Activated T-cell treated with anti-CD3 and anti-CD28 coated beads for 24 hours (primary cell): ENCODE measurements at places on chromosomes 11 and 22.

DNA sequence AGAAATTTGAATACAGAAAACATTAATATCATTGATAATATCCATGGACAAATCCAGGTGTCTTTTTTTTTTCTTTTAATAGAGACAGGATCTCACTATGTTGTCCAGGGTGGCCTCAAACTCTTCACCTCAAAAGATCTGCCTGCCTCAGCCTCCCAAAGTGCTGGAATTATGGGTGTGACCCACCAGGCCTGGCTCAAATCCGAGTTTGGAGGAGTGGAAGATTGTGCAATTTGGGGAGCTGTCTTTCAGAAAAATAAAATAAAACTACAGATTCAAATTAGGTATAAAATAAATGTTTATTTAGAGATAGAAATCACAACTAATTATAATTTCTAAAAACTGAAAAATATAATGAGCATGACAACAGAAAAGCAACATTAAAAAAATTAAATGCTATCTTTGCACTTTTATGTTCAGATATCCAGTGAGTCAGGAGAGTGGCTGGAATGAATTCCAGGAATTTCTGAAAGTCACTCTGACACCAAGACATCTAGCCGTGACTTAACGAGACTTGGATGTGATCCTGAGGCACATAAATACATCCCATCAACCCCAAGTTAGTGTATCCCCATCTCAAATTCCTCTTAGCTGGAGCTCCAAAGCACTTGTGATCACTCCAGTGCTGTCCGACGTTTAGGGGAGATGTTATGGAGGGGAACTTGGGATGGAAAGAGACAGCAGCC is 128.6 kb upstream of the THY1 start:
- DNase-seq, result no peak

DNA sequence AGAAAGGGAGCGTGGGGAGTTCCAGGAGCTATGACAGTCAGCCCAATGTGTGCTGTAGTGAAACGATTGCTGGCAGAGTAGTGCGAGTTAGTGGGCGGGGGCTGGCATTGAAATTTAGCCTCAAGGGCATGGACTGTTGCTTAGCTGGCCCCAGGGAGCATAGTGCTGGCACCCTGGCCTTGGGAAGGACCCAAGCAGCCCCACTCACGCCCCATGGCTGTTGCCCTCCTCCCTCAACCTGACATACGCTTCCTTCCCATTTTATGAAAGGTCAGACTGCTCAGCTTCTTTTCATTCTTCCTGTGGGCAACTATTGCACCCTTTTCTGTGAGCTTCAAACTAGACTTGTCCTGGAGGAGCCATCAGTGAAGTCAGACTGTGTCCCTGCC is 52.0 kb upstream of the SUSD2 start:
- no peak for DNase-seq

GRCh38 chr11:118612378-118612777 is 5.0 kb downstream of the PHLDB1 start:
- DNase-seq, result no peak

DNA sequence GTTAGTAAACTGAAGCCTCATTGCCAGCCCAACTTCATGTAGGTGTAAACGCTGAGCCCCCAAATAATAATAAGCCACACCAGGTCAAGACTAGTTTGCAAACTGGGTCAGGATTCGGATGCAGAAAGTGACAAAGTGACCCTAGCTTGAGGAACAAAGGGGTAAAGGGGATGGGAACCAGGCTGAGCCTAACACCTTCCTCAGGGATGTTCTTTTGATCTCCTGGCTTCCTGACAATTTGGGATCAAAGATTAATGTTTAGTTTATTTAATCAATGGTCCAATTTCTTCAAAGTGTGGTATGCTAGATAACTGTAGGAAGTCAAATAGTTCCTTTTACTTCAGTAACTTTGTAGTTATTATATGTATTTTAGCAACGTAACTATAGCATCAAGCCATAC is 9.9 kb downstream of the GLYATL1 start:
- DNase-seq, result no peak

GRCh38 chr22:20729194-20729593 is 44.7 kb upstream of the SERPIND1 start:
- DNase-seq, result no peak

GRCh38 chr11:1953489-1954266 is 6.5 kb downstream of the MRPL23 start:
- DNase-seq, result no peak

- no peak for DNase-seq
Measured at GRCh38 chr11:64344787-64345186, 4.8 kb downstream of the CCDC88B start.

GRCh38 chr11:64933935-64934681 is 1.6 kb downstream of the GPHA2 start:
- no peak for DNase-seq

GRCh38 chr11:87397011-87397865 is 359.5 kb downstream of the TMEM135 start:
- no peak for DNase-seq

- DNase-seq, result no peak
Measured at GRCh38 chr22:42500836-42501179, 18.8 kb downstream of the RRP7A start.

DNA sequence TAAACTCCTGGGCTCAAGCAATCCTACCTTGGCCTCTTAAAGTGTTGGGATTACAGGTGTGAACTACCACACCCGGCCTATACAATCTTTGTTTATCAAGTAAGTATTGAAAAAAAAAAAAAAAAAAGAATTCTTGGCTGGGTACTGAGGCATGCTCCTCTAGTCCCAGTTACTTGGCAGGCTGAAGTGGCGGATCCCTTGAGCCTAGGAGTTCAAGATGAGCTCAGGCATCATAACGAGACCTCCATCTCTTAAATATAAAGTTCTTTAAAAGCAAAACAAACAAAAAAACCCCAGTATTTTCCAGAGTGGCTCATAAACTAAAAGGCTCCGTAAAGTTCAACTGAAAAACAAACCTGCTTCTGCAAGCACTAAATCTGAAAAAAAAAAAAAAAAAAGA is 50.3 kb upstream of the GAB2 start:
- DNase-seq, result no peak

DNA sequence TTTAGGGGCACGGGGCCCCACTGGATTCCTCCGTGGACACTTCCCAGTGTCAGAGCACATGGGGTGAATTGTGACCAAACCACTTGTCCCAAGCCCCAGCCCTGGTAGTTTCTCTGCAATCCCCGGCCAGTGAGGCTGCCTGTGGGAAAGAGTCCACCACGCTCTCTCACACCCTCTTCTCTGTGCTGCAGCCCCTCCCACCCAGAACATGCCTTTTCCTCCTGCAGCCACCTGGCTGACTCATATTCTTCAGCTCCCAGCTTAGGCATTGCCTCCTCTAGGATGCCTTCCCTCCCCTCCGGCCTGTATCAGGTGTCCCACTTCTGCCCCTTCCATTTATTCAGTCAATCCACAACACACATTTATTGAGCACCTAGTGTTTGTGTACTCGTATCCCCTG is 5.4 kb upstream of the RPS6KB2 start:
- no peak for DNase-seq

- DNase-seq, result no peak
Measured at GRCh38 chr11:134784046-134784445, 372.0 kb upstream of the B3GAT1 start.

DNA sequence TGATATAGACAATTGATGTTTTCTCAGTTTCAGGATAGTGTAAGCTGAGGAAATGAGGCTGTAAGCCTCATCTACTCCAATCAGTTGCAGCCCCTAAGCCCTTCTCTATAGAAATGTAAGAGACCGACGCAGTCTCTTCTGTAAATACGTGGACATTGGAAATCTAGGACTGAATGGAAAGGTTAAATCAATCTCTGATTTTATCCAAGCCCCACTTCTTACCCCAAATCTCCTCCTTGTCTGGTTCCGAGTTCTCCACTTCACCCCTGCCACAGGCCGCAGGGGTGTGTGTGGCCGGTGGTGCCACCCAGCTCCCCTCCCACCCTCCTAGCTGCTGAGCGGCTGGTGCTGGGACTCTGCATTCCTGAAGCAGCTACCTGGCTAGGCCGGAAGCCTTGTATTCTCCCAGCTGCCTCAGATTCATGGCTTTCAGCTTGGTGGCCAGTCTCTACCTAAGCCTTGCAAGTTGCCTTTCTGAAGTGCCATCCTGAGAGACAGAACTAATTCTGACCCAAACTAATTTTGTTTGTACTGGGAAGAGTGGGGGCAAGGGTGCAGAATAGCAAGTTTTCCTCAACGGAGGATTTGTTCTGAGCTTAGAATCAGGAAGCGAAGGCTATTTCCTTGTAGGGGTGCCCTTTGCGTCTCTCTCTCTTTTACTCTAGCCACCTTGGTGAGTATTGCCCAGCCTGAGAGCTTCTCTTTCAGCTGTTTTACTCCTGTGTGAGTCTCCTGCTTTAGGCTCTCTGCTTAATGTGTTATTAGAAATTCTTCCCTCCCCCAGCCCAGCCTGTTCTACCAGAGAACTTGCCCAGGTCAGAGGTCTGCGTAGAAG is 749 bp downstream of the VWA5A start:
- DNase-seq, result no peak

GRCh38 chr11:113173126-113173525 is 141.3 kb upstream of the TTC12 start:
- no peak for DNase-seq

DNA sequence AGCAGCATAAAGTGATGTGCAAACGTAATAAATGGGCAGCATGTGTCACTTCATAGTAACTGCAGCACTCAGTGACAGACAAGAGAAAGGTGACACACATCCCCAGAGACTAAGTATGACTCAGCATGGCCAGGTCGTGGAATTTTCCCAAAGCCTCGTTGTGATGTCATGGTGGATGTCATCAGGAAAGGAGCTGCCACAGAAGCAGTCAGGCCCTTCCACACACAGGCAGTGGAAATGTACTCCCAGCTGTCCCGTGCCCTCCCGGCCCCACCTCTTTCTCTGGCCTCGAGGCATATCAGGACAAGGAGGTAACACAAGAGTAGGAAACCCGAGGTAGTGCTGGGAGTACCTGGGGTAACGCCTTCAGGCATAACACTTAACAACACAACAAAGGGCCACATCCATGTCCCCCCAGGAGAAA is 8.1 kb downstream of the PC start:
- peak; percentile 23 for DNase-seq

- no peak for DNase-seq
Measured at GRCh38 chr11:132784441-132784840, 747.9 kb downstream of the OPCML start.

GRCh38 chr22:48858121-48858520 is 969.6 kb downstream of the BRD1 start:
- DNase-seq, result no peak

- no peak for DNase-seq
Measured at GRCh38 chr22:27641049-27641795, 160.3 kb downstream of the MN1 start.

- DNase-seq, result no peak
Measured at GRCh38 chr22:31474743-31475142, 14.9 kb downstream of the EIF4ENIF1 start.

GRCh38 chr22:50339945-50340879 is 2.9 kb upstream of the PPP6R2 start:
- DNase-seq, result no peak

GRCh38 chr11:70205766-70206165 is 2.7 kb downstream of the FADD start:
- DNase-seq, result no peak

DNA sequence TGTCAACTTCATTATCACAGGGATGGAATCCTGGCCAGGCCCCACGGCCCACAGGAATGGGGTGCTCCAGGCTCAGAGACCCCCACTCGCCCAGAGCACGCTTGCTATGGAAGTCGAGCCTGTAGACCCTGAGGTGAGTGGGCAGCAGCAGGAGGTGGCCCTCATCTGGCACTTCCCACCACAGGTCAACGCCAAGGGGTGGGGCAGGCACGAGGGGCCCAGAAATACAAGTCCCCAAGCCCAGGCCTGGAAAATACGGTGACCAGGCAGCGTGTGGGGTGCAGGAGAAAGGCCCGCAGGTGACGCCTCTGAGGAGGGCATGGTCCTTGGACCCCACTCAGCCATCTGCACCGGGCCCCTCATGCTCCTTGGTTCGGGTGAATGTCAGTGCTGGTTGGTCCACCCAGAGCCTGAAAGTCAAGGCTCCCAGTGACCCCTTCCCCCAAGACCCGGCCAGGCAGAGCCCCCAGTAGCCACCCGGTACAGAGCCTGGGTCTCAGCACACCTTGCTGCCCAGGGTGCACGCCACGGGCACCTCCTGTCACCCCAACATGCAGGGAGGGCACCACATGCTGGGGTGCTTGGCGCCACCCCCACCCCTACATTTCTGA is 2.4 kb downstream of the MOB2 start:
- DNase-seq, result no peak

GRCh38 chr11:122319691-122320620 is 203.9 kb upstream of the BLID start:
- DNase-seq, result no peak

DNA sequence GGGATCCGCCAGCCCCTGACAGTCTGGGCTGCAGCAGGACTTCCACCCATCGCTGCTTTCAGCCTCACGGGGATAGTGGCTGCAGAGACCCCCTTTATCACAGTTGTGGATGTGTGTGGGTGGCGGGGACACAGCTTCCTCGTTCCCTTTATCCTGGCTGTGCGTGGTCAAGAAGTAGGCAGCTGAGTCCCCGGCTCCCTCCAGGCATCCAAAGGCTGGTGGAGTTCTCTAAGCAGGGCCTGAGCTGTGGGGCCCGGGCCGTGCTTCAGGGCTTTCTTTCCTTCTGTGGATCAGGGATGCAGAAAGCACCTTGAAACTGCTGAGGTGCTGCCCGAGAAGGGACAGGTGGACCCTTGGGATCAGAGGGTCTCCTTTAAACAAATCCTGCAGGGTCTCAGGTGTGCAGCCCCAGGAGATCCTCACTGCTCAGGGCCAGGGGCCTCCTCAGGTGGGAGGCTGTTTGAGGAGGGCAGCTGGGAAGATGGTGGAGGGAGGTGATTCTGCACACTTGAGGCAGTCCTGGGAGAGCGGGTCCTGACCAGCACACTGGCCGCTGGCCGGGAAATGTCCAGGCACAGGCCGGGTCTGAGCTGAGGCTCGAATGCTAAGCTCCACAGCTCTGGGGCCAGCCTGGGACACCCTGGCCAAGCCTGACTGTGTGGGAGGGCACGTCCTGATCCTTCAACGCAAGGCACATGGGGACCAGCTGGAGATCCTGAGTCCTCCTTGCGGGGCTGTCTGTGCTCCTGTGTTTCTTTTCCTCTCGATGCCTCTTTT is 1024.3 kb downstream of the BRD1 start:
- no peak for DNase-seq

DNA sequence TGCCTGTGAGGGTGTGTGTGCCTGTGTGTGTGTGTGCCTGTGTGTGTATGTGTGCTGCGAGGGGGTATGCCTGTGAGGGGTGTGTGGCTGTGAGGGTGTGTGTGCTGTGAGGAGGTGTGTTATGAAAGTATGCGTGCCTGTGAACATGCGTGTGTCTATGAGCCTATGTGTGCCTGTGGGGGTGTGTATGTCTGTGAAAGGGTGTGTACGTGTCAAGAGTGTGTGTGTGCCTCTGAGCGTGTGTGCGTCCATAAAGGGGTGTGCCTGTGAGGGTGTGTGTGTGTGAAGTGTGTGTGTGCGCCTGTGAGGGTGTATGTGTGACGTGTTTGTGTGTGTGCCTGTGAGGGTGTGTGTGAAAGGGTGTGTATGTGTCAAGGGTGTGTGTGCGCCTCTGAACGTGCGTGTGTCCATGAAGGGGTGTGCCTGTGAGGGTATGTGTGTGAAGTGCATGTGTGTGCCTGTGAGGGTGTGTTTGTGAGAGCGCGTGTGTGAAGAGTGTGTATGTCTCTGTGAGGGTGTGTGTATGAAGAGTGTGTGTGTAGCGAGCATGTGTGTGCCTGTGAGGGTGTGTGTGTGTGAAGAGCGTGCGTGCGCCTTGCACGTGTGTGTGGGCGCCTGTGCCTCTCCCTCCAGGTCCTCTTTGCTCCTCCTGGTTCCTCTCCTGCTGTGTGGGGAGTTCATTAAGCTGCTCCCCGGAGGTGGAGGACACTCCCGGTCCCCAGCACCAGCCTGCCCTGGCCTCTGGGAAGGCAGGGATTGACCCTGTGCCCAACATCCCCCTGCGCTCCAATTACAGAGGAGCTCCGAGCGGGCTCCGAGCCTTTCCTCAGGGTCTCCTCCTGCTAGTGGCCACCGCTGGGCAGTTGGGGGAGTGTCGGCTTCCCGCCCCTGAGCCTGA is 53.3 kb downstream of the CACNA1I start:
- DNase-seq, result no peak
